Fibroblast of mammary gland (primary cell): ENCODE measurements at places on chromosomes 11 and 22.

- DNase-seq, result no peak
Observed at GRCh38 chr22:43876866-43877509, 14.7 kb upstream of the SULT4A1 start.

DNA sequence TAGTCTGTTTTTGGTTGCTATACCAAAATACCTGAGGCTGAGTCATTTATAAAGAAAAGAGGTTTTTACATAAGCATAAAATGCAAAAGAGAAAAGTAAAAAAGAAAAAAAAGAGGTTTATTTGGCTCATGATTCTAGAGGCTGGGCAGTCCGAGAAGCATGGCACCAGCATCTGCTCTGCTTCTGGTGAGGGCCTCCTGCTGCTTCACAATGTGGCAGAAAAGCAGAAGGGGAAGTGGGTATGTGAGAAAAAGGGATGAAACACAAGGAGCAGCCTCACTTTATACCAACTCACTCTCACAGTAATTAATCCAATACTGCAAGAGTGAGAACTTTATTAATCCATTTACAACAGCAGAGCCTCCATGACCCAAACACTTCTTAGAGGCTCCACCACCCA, 47.1 kb downstream of the MTNR1B start:
- no peak for DNase-seq

GRCh38 chr11:102929972-102930371, 25.6 kb downstream of the MMP13 start:
- DNase-seq, result no peak

DNA sequence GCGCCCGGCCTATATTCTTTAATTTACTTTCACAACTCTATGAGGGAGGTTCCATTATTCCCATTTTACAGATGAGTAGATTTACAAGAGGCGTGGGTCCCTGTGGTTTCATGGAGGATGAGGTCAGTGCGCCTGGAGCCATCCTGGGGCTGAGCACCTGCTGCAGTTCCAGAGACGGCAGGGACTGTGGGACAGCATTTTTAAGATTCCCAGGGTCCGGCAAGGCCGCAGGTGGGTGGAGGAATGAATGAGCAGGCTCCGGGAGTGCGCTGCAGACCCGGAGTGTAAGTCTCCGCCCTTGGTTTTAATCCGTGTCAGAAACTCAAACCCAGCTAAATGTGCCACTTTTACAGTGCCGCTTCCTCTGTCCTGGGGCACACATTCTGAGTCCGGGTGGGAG, 4.1 kb upstream of the CHRM1 start:
- no peak for DNase-seq

GRCh38 chr22:19892257-19892879, 37.7 kb upstream of the GNB1L start:
- peak; percentile 48 for DNase-seq
